ENCODE measurements at places on chromosomes 13 and 19.

DNA sequence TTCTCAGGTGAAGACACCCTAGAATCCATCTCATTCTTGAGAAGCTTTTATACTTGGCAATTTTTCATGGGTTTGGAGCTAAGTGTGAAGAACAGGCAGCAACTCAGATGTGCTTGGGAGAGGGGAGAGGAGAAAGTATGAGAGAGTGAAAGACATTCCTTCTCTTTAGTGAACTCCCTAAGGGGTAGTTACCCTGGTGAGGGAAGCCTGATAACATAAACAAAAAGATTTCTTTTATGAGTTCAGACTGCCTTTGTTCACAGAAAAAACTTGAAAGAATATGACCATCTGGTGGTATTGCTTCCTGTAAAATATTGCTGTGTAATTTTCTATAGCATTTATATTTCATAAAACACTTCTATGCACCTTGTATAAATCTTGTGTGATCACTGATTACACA lies at the start of gene STOML3:
STOML3 (minus strand) TSS at position 139 of the 400 bp plus-strand sequence; CDS start at position 29, 110 bp downstream.
- DNase-seq = no peak

GRCh38 chr19:54817670-54818536 lies 1.6 kb downstream of the KIR3DL1 start:
- DNase-seq = no peak

DNA sequence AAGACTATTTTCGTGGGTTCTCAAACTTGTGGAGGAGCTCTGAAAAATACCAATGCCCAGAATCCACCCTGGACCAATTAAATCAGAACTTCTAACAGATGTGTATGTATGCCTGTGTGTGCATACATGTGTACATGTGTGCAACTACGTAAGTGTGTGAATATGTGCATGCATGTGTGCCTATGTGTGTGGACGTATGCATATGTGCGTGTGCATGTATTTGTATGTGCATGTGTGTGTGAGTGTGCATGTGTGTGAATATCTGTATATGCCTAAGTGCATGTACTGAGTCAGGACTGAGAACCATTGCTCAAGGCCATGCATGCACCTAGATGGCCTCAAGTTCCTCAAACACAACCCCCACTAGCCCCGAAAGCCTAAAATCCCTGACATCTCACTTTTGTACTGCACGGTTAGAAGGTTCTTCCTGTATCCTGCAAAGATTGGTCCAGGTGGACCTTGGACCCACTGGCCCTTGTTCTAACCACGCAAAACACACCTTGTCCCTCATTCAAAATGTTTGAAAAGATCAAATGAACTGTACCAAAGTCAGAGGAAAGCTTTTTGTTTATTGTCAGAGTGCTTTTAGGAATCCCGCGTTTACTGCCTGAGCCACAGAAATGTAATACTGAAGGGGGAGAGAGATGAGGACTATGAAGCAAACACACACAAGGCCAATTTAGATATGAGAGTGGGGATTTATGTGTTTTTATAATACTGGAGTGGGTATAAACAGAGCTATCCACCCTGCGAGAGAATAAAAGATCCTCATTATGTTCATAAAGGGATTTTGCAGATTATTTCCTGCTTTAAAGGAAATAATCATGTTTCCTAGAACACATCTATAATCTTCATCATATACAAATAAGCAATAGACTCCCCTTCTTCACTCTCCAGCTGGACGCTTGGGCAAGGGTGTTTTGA lies 39.1 kb downstream of the LATS2 start:
- DNase-seq = no peak

DNA sequence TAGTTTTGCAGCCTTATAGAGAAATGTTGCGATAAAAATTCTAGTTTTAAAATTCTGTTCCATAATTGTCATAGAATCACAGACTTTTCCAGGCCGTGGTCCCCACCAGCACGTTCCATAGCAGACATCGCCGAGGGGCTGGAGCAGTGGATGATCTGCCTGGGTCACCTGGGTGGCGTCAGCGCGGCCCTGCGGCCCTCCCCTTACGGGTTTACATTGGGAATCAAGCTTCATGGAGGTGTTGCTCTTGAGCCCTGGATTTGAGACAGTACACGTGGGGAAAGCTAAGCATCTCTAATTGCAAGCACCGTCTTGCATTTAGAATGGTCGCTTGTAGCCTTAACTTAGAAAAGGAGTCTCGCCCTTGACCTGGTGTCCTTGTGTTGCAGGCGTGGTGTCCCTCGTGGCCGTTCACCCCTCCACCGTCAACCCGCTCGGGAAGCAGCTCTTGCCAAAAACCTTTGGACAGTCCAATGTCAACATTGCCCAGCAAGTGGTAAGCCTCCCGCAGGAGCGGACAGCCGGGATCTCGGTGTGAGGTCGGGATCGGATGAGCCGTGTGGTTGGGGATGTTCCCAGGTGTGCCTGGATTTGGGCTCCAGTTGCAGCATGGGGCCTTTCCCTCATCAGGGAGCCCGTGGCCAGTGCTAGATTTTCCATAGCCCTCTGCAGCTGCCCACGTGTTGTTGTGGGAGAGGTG lies 35.1 kb downstream of the ATP4B start:
- no peak for DNase-seq

DNA sequence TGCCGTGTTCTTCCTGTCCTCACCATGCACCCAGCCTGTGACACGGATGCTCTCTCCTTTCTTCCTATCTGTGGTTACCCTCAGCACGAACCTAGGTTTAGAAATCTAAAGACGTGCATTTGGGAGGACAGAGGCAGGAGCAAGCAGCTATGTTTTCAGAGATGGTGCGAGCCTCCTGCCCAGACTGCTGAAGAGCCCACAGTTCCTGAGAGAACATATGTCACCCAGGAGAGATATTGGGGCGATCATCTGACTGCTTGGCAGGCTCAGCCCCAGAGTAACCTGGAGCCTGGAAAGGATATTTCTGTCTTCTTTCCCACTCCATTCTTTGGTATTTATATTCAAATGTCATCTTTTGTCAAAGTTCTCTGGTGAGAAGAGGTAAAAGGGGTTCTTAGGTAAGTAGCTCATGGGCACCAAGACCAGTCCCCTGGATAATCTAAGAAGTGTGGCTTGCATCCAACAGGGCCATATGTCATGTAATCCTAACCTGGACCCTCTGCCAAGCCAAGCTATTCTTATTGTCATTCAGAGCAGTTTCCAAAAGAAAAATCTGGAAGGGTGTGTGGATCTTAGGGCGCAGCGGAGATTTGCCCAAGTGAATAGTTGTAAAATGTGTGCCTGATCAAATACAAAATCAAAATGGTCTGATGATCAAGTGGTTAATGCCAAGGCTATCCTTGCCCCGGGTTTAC lies 59.5 kb downstream of the FGF9 start:
- DNase-seq = no peak

DNA sequence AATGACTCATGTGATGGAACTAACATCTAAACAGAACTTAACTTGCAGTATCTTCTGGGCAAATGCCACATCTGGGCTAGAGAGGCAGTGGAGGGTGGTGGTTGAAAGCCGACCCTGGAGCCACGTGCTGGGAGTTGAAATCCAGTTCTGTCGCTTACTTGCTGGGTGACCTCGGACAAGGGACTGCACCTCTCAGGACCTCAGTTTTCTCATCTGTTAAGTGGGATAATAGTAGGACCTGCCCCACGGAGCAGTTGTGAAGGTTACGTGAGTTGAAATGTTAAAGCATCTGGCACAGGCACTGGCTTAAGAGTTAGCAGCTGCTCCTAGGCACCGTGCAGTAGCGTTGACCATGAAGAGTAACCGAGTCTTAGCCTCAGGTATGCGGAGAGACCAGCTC lies 76.1 kb downstream of the SIPA1L3 start:
- DNase-seq = no peak

- no peak for DNase-seq
These were observed at the start of gene SERP2 for GRCh38 chr13:44373601-44374347. Gene SERP2, plus strand, starts transcription at chr13:44373824. Its CDS starts 202 bp downstream, at chr13:44374026.

DNA sequence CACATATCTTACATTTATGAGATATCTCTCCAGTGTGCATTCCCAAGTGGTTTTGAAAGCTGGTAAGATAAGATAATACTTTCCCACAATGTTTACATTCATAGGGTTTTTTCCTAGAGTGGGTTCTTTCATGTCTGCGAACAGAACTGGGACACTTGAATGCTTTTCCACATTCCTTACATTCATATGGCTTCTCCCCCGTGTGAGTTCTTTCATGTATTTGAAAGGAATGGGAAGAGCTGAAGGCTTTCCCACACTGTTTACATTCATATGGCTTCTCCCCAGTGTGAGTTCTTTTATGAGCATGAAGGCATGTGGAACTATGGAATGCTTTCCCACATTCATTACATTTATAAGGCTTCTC lies 19.7 kb downstream of the ZNF433 start:
- DNase-seq = no peak

DNA sequence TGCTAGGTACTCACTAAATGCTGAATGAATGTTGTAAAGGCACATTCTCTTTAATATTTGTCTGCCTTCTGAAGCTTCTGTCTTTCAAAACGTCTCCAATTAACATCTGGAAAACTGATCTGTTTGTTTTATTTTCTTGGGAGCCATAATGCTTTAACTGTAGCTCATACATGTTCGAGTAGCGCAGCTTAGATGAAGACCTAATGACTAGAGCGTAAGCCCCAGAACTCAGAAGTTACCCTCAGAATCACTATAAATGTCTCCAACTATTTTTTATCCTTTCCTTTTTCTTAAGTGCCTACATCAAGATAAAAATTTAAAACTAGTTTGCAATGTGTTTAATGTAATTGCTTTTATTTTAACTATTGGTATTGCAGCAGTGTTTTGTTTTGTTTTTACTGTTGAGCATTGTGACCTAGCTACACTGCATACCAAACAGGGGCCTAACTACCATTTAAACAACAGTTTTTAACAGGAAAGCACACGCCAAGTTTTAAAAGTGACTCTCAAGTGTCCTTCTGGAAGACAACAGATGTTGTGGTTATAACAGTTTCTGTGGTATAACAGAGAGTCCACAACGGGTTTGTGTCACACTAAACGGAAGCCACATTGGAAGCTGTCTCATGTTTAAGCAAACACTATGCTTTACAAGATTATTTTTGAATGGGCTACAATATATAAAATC lies 42.0 kb downstream of the MRPL57 start:
- no peak for DNase-seq

DNA sequence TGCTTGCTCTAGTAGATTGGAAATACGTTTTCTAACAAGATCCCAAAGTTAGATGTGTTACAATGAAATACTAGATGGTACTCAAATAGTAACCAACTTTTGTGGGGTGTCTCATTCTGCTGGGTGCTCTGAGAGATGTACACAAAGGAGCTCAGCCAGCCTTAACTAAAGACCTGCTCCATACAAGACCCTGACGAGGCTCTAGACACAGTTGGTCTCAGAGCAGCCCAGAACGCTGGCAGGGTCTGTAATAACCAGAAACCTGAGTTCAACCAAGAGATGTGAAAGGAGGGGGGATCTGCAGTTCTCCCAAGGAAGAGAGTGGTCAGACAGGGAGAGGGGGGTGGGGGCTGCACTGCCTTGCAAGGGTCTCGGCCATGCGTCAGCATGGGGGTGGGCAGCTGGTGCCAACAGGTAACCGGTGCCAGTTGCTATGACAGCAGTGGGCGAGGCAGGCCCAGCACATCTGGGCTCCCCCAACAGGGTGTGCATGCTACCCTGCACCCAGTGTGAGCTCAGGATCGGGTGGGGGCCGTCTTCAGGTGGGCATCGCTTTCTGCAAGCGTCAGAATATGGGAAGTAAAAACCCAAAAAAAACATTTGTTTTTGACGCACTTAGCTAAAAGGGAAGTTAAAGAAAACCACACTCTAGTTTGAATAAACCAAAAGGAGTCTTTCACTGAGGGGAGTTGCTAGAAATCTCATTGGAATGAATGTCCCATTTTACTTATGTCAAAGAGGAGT lies 68.0 kb upstream of the GPR183 start:
- DNase-seq = no peak
